Psoas muscle (tissue), 8 donors: ENCODE measurements at places on chromosomes 5 and 9.

DNA sequence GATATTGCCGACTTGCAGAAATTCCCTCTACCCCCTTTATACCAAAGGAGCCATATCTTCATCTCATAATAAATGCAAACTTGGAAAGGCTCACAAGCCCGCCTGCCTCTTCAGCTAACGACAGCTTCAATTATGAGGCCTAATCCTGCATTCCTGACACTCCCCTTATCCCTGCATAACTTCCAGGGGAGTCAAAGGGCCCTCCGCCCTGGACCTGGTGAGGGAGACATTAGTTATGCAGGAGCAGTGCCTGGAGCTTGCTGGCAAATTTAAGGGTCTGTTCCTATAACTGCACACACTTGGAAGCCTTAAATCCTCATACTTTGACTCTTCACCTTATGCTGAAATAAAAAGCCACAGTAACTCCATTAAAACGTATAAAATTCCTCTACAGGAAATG lies 617.9 kb downstream of the BNC2 start:
- H3K4me1 ChIP-seq = peaks cover 3% of the 10 kb centered on the region
- no peaks in the 10 kb centered on the region for H3K27me3 ChIP-seq
- no peaks in the 10 kb centered on the region for H3K36me3 ChIP-seq
- no peak overlapping the region for H3K4me3 ChIP-seq

DNA sequence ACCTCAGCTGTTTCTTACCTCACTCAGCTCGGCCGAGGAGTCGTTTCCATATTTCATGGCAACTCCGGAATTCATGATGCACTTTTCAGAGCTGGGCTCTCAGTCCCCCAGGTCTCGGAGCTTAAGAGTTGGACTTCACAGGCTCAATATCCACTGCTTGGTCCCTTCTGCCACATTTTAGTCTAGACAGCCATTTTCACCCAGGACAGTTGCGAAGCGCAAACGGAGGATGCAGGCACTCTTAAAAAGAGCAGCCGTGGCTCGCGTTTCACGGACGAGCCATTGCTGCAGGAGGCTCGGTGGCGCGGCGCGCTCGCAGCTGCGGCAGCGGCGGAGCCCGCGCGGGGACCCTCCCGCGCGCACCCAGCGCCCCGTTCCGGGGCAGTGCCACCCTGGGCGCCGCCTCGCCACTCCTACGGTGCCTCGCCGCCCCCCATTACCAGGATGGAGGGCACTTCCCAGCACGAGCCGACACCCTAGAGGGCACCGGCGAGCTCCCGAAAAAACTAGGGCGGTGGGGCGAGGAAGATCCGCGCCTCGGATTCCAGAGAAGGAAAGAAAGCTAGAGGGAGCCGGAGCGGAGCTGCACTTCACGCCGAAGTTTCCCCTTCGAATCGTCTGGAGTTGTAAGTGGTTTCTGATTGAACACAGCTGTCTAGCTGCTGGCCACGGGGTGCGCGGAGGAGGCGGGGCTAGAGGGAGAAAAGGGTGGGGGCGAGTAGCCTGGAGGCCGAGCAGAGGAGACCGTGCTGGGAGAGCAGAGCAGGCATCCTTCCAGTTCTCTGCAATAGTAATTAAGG lies 140.3 kb downstream of the TSSK1B start:
- peak overlapping the region; percentile 84 for H3K27ac ChIP-seq
- H3K27me3 ChIP-seq = no peaks in the 10 kb centered on the region
- H3K4me1 ChIP-seq = peaks cover 7% of the 10 kb centered on the region
- H3K36me3 ChIP-seq = no peaks in the 10 kb centered on the region
- DNase-seq = peak; percentile 86

DNA sequence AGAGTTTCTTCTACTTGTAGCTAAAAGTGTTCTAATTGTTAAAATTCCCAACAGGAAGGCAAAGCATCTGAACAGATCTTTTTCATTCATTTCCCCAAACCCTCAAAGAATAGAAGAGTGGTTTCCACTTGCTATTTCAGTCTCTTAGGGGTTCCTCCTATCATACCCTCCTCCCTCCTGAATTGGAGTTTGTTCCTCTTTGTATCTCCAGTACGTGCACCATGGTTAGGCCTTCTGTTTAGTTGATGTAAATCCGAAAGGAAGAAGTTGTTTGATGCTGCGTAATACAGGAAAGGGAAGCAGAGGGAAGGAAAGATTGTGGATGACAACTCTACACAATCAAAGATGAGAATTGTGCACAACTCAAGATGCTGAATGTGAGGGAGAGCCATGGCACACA lies 303.6 kb downstream of the PIK3R1 start:
- H3K4me3 ChIP-seq = no peak overlapping the region
- H3K4me1 ChIP-seq = no peaks in the 10 kb centered on the region
- H3K27ac ChIP-seq = no peak overlapping the region
- no peaks in the 10 kb centered on the region for H3K27me3 ChIP-seq
- no peaks in the 10 kb centered on the region for H3K36me3 ChIP-seq

DNA sequence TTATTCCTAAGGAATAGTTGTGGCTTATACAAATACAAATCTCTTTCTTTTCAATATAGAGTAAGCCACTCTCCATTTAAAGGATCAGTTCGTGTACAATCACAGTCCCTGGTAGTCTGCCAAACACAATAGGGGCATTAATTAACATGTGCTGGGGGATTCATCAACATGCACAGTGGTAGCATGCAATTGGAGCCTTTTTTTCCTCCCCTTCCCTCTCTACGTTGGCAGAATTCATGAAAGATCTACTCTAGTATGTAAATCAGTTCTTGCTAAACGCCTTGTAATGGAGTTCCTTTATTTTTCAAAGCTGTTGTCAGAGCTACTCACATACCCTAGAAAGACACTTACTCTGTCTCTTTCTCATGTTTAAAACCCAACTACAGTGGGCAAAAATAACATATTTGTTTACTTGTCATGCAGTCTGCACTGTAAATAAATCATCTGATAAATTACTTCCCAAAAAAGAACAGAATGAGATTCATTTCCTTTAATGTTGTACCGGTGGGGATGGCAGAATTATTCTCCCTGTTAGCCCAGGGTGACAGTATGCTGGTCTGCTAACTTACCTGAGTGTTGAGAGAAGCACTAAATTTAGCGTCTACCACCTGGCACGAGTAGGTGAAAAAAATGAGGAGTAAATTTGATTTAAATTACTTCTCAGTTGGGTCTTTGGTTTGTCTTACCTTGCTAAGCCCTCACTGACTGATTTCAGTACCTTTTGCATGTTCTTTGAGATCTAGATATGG lies 341.5 kb upstream of the CCNH start:
- peaks cover 6% of the 10 kb centered on the region for H3K27me3 ChIP-seq
- no peak for DNase-seq
- H3K36me3 ChIP-seq = no peaks in the 10 kb centered on the region
- no peak overlapping the region for H3K4me3 ChIP-seq
- H3K27ac ChIP-seq = no peak overlapping the region
- no peaks in the 10 kb centered on the region for H3K4me1 ChIP-seq

- no peaks in the 10 kb centered on the region for H3K4me1 ChIP-seq
- no peaks in the 10 kb centered on the region for H3K36me3 ChIP-seq
- no peak overlapping the region for H3K27ac ChIP-seq
- DNase-seq = no peak
These were observed 66.7 kb downstream of the C7 start for GRCh38 chr5:40976041-40976440.
